ENCODE measurements at places on chromosomes 16 and 17.

DNA sequence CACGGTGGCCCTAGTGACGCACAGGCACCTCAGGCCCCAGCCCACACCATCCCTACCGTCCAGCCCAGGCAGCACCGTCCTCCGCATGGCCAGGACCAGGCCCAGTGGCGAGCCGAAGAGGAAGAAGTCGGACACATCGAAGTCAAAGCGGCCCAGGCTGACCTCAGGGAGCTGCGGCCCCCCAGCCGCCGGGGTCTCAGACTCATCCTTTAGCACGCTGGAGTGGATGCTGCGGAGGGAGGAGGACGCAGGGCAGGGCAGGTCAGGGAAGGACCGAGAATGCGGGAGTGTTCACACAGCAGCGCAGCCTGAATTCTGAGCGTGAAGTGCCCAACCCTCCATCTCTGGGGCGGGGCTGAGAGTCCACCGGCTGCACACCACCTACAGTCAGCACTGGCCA, 30.1 kb downstream of the PIMREG start:
- no peak for DNase-seq

- DNase-seq, result no peak
These were observed 254.6 kb downstream of the HS3ST3A1 start for GRCh38 chr17:13346996-13347762.

DNA sequence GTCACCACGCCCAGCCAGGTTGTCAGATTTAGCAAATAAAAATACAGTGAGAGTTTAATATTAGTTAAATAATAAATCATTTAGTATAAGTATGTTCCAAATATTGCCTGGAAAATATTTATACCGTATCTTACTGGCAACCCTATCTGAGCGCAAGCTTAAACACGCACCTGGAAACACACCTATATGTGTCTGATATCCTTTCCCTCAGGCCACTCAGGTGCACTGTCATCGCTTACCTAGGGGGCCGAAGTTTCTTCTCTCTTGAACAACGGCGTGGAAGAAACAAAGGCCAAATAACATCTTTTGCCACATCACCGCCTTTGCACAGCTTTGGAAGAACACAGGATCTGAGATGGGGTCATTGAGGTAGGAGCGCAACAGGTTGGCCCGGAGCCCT, 54.0 kb downstream of the LYRM1 start:
- no peak for DNase-seq

GRCh38 chr16:11915114-11915643, 577 bp downstream of the GSPT1 start:
- no peak for DNase-seq

DNA sequence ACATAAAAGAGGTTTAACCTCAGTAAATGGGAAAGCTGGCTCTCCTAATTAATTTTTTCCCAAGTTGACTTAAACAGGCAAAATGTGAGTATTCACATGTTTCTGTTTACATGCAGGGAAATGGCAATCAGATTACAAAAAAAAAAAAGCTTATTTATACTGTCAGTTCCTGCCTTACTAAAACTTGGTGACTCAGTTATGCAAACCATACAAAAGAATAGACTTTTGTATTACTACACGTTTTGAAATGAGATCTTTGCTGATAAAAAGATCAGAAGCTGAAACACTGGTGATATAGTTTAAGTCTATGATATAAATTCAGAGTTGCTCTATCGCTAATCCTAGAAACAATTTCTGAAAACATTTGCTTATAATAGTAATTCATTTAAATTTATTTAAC, 9.4 kb upstream of the KCNJ2 start:
- no peak for DNase-seq

GRCh38 chr17:30958187-30958586, 12.7 kb upstream of the RNF135 start:
- DNase-seq, result no peak

- no peak for DNase-seq
These were observed 14.0 kb downstream of the HSPB9 start for GRCh38 chr17:42136654-42137051.

DNA sequence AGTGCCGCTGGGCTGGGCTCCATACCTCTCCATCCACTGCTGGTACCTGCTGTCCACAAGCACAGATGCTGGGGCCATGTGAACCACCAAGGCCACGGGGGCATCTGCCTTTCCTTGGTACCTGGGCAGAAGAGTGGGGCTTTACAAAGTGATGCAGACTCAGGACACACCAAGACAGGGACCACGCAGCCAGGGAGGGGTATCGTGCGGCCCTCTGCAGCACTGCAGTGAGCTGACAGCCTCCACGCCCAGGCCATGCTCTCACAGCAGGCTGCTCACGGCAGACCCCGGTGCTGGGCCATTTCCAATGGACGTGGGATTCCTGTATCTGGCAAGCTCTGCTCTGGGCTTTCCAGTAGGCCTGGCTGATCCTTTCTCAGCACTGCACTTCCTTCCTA, 14.4 kb downstream of the ELAC2 start:
- no peak for DNase-seq

DNA sequence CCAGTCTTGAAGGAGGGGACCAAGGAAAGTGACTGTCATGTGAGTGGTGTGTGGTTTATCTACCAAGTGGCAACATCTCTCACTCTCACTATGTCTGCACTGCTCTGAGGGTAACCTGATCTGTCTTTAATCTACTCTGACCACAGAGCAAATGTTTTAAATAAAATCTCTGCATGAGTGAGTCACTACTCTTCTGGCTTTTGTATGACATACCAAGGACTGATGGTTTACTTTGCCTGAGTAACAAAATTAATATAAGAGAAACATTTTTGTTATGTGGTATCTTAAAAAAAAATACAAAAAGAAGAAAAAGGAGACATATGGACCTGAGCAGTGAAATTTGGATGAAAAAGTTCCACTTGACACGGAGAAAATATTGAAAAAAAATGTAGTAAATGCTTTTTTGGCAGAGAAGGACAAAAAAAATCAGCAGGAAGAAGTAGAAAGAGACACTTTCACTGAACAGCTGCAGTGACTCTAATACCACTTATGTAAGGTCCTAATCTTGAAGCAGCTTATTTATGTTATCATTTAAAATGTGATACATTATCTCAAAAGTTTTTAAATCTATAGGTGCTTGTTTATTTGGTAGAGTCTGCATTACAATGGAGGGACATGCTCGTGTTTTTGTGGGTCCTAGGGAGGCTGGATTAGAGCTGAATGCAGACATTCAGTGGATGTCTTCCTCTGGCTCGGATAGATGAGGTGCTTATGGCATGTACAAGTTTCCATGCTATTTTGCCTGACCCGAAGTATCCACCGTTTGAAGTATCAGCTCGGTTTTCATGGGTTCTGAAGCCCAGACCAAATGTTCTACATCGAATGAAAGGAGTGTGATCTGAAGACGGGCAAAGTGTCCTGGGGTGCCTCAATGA, 240.7 kb downstream of the MAP2K6 start:
- no peak for DNase-seq

GRCh38 chr17:46195939-46196716, 2.9 kb upstream of the KANSL1 start:
- DNase-seq, result no peak

DNA sequence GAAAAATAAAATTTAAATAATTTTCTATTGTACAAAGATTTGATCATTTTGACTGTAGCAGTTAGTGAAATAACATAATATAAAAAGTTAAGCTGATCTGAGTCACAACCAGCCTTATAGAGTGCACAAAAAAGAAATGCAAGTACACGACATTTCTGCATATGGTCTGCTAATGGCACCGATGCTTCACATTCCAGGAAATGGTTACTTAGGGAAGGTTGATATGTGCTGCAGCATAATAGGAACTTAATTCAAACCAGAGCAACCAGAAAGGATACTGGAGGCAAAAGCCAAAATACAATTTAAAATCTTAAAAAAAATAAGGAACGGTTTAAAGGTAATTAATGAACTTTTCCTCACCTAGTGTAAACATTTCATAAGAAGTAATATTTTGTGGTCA, 10.0 kb upstream of the CFDP1 start:
- no peak for DNase-seq

- no peak for DNase-seq
These were observed 116.5 kb downstream of the HS3ST3B1 start for GRCh38 chr17:14417336-14417735.

GRCh38 chr17:12230481-12231354, 210.0 kb downstream of the MAP2K4 start:
- no peak for DNase-seq

GRCh38 chr17:80523956-80524712, 20.5 kb upstream of the RPTOR start:
- DNase-seq, result no peak

- DNase-seq, result no peak
These were observed 86.0 kb downstream of the GP2 start for GRCh38 chr16:20241321-20241720.

DNA sequence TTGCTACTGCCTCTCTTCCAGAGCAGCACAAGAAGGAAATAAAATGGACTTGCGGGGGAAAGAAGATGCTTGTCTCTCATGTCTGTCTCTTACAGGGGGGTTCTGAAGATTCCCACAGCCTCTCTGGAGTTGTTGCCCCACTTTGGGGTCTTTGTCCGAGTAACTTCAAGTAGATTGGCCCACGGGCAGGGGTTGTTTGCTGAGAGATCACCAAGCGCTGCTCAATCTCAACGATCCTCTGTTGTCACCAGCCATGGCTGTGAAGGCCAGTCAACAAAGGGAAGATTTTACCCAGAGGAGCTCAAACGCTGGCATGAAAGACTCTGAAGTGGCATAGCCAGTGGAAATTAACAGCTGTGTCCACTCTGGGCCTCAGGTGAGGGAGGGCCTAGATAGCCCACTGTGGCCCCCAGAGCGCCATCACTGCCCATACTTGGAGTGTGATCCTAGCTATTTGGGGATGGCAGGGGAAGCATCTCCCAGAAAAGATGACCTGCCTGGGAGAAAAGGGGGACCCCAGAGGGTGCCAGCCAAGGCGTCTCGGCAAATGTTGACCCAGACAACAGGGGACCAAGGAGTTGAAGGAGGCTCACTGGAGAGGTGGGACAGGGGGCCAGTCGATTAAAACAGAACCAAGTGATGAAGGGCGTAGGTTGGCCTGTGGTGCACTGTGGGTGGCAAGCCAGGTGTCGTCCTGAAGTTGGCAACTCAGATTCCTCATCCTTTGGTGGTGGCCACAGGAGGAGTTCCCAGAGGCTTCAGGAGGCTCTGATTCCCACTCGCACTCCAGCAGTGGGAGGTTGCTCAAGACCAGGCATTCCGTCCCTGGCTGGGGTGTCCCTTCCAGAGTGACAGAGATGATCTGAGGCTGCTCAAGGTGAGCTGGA, 28.0 kb downstream of the SLC13A5 start:
- DNase-seq, result no peak

DNA sequence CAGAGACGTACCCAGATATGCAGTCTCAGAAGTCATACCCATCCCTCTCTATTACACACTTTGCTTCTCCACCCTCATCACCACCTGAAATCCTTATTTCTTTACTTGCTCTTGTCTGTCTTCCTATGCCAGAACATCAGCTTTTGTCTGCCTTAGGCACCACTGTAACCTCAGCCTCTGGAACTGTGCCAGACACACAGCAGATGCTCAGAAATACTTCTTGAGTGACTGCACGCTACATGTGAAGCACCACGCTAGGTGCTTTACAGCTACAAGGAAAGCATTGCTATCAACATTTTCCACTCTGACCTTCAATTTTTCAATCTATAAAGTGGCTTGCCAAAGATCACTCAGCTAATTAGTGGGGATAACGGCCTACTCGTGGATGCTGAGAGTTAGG, 226.8 kb downstream of the CHD9NB start:
- no peak for DNase-seq

- DNase-seq, result peak; percentile 86
These were observed 98.3 kb downstream of the PITPNC1 start for GRCh38 chr17:67475161-67475937.

DNA sequence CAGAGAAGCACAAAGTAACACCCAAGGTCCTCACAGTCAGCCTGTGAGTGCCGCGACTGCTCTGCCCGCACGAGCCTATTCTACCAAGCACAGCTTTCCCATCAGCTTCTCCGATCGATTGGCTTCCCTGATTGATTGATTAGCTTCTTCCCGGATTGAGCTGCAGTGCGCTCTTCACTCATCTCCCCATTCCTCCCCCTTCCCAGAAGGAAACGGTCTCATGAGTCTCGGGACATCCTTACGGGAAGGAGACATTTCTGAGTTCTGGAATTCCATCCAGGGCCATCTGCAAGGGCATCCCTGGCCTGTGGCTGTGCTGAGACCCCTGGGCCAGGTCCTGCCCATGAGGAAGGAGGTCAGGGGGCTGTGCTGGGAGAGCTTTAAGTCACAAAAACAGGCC, 18.0 kb downstream of the PIEZO1 start:
- DNase-seq, result no peak

GRCh38 chr17:49738456-49739163, 25.3 kb downstream of the FAM117A start:
- no peak for DNase-seq

DNA sequence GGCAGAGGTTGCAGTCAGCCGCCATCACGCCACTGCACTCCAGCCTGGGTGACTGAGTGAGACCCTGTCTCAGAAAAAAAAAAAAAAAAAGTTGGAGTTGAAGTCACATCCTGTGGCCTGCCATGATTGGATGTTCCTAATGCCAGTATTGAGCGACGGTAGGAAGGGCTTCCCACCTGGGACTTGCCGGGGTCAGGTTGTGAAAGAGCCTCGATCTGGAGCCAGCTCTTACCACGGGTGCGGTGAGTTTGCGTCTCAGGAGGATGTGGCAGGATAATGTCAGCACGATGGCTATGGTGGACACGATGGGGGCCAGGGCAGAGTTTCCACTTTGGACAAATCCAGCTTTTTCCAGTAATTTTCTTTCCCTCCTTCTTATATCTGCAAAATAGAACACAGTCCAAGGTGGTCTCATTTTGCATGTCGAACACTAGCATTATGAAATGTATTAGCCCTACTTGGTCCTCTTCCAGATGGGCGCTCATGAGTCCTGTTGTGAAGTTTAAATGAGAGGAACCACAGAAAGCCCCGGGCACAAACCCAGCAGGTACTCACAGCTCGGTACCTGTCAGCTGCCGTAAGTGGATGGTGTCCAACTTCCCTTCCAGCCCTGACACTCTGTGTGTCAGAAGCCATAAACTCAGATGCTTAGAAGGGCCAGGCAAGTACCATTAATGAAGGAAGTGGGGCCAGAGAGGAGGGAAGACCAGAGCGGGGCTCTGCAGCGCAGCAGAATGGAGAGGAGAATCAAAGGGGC, 22.2 kb downstream of the ABCC12 start:
- DNase-seq, result no peak

- DNase-seq, result no peak
These were observed 13.5 kb downstream of the ACE start for GRCh38 chr17:63490329-63490728.

GRCh38 chr17:40812639-40813038, 9.8 kb downstream of the KRT10 start:
- no peak for DNase-seq

DNA sequence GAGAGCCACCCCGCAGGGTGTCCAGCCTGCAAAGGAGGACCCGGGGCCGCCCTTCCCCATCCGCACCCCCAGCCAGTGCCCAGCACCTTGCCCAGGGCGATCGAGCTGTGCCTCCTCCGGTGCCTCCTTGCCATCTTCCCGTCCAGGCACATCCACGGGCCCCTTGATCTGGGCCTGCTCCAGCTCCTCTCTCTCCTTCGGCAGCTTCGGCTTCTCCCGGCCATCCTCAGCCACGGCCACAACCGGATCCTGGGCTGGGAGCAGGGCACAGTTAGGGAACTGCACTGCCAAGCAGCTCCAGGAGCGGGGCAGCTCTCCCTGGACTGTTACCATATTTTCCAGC, 13.8 kb downstream of the NDUFAF8 start:
- DNase-seq, result no peak

GRCh38 chr17:79922116-79922601, 82.9 kb upstream of the CBX4 start:
- no peak for DNase-seq
